ENCODE measurements at places on chromosomes 5 and 9.

DNA sequence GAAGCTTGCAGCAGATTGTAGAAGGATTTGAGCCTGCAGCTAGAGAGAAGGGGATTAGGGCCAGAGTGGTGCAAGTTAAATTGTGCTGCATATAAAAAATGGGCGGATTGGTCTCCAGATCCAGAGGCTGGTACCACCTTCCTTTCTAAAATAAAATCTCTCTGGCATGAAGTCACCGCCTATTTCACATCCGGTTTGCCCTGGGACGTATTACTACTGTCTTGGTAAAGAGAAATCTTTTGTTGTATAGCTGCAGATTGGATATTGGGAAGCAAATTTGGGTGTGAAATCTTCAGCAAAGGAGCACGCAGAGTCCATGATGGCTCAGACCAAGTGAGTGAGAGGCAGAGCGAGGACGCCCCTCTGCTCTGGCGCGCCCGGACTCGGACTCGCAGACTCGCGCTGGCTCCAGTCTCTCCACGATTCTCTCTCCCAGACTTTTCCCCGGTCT is at the start of gene GABRA1:
GABRA1 (plus strand) TSS at position 180 of the 451 bp plus-strand sequence. CDS start 2,691 bp downstream, outside the sequence.
- DNase-seq: no peak

DNA sequence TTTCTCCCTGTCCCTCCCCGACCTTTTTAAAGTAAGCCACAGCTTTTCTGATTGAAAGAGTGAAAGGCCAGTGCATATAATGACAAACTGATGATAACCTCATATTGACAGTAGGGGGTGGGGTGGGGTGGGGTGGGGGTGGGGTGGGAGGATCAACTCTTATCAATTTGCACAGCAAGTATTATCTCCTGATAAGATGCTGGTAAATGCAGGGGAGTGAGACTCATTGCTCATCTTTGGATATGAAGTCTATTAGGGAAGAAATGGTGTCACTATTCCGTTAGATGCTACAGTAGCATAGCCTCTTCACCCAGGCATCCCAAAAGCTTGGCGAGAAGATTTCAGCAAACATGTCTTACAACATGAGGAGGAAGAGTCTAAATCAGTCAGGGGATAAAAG is 38.9 kb upstream of the HMGCS1 start:
- no peak for DNase-seq

GRCh38 chr9:26462213-26462612 is 430.4 kb downstream of the CAAP1 start:
- peak; percentile 2 for DNase-seq

DNA sequence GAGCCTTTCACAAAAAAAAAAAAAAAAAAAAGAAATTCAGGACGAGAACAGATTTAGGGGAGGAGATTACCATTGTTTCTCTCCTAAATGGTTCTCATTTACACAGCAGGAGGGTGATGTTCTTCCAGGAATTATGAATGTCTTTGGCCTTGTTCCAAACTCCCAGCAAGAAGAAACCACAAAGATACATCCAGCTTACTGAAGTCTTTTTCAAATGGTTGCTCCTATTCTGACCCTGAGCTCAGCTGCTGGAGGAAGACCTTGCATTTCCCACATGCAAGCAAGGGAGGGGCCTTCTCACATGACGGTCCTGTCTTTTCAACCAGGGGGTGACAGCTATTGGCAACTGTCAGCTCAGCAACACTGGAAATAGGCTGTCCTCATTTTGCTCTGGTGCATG is 203.0 kb upstream of the VLDLR start:
- DNase-seq: peak; percentile 6

- no peak for DNase-seq
Observed at GRCh38 chr9:115882911-115883310, 270.7 kb upstream of the PAPPA start.

DNA sequence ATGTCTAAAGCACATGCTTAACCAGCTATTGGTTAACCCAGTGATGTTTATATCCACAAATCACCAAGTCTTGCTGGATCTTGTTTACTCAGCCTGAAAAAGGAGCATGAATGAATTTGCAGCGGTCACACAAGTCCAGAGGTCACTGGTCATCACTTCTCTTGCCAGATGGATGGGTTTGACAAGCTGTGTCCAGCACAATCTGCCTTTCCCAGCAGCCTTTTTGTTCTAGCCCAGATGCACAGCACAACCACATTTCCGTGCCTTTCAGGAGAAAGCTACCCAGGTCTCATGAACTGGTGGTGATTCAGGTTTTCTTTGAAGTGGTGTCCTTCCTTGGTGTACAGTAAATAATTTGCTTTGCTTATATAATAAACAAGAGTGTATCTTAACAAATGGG is 32.1 kb downstream of the TMEM252 start:
- DNase-seq: no peak

GRCh38 chr5:9452181-9452580 is 93.7 kb downstream of the SEMA5A start:
- no peak for DNase-seq

DNA sequence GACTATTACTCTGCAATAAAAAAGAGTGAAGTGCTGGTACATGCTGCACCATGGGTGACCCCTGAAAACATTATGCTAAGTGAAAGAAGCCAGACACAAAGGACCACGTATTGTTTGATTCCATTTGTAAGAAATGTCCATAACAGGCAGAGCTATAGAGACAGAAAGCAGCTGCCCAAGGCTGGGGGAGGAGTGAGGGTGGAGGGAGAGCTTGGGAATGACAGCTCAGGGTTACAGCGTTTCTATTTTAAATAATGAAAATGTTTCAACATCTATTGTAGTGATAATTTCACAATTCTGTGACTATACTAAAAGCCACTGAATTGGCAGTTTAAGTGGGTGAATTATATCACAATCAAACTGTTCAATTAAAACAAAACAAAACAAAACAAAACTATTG is 81.7 kb downstream of the MYO10 start:
- no peak for DNase-seq

GRCh38 chr5:149798466-149798865 is 68.4 kb downstream of the PPARGC1B start:
- no peak for DNase-seq

GRCh38 chr5:129460936-129461710 is 1.0 kb downstream of the ADAMTS19 start:
- no peak for DNase-seq

GRCh38 chr5:17992291-17992690 is 358.0 kb downstream of the TAF11L14 start:
- DNase-seq: no peak

DNA sequence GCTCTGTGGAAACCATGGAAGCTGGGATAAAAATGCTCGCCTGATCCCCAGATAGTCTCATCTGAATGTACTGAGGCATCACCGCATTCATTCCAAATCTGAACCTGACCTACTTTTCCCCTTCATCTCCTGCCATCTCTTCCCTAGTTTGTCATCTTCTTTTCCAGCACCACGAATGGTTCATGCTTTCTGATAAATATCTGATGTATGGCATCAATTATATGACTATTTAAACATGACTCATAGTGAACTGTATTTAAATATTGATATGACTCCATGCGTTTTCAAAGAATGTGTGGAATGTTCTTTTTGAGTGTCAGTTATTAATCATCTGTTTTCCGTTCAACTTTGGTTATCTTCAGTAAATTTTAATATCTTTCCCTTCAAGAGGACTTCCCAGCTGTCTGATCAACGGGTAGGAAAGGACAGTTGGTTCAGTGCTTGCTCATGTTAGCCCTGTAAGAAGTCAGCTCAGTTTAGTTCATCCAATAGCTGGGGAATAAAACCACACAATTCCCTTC is 21.1 kb downstream of the BASP1 start:
- no peak for DNase-seq

DNA sequence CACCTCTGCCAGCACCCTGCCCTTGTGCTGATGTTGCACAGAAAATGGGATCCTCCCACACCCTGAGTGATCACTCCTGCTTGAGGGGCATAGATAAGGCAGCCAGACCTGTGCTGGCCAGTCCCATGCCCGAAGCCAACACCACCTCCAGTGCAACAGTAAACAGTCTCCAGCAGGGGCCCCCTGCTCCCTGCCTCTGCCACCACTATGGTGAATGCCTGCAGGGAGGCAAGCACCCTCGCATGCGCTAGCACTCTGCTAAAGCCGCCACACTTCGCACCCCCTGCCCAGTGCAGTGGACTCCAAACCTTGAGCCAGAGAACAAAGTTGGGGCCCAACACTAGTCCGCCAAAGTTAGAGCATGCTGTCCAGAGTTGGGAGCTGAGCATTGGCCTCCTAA is 118.7 kb downstream of the PJA2 start:
- DNase-seq: no peak

DNA sequence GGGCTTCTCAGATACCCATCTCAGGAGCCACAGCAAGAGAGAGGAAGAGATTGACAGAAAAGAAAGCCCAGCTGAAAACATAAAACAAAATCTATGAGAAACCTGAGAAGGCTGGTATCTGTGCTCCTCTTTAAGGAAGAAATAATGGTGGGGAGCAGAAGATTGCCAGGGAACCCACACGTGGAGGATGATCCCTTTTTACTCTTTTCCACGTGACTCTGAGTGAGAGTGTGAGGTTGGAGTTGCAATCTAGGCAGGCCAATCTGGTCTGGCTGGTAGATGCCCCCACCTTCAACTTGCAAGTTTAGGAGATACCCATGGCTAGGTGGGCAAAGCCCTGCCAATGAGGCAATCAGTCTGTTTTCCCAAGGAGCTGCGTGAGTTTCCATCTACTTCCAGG is 202.3 kb downstream of the TENT4A start:
- no peak for DNase-seq

GRCh38 chr9:112044186-112044585 is 130.9 kb downstream of the SUSD1 start:
- DNase-seq: no peak

GRCh38 chr5:8317335-8317734 is 448.4 kb downstream of the MTRR start:
- DNase-seq: no peak

DNA sequence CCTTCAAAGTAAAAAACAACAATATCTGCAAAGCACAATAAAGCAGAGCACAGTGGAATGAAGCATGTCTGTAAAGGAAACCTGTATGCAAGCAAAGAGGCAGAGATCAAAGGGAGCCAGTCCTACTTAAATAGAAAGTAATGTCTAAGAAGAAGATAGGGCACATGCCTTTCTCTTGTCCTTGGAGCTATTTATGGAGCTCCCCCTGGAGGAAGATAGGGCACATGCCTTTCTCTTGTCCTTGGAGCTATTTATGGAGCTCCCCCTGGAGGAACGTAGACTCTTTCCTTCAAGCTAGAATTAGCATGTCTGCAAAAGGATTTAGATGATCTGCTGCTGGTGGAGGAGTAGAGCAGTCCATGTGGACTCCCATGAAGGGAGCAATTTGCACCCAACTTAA is 168.1 kb upstream of the RASEF start:
- no peak for DNase-seq

DNA sequence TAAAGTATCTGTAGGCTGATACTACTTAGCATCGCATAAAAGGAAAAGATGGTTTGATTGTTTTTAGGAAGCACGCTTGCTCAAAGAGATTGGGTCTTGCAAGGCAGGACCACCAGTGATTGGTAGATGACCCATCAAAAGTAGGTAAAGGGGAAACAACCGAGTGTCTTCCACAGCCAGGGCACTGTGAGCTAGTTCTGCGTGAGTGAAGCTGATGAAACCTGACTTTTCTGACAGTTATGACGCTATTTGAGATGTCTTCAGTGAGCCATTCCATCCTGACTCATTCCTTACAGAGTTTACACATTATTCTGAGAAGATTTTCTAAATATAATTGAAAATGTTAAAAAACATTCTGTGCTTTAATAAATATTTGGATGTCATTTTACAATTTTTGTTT is 49.7 kb downstream of the BASP1 start:
- no peak for DNase-seq

DNA sequence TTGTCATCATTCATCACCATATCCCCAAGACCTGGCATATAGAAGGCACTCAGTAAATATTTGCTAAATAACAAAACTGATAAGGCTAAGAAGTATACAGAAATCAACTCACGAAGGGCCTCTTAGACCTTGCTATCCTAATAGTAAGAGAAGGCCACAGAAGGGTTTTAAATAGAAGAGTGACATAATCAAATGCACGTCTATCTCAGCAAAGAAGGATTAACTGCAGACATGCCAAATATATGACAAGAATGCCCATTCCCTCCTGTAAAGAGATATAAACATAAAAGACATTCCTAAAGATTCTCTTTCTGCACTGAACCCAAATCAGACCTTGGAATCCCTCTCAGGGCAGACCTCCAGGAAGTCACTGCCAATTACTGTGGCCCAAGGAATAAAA is 34.1 kb downstream of the ECPAS start:
- DNase-seq: no peak

- DNase-seq: no peak
Observed at GRCh38 chr5:151742870-151743294, 15.5 kb downstream of the ATOX1 start.

DNA sequence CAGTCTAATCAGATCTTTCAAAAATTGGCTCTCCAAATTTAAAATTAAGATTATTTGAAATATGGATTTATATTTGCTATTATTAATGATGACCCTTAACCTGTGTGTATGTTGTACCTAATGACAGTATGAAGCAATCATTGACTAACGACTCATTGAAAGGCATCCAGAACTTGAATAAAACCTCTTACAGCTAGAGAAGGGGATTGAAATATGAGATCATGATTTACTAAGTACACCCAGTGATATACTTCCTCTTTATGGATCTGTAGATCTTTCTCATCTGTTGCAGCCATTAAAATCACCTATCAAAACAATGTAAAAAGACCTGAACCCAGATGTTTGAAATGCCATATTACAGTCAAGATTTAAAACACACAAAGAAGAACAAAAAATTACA is 126.5 kb downstream of the RPS23 start:
- DNase-seq: no peak

GRCh38 chr5:9467199-9468059 is 78.4 kb downstream of the SEMA5A start:
- DNase-seq: no peak

DNA sequence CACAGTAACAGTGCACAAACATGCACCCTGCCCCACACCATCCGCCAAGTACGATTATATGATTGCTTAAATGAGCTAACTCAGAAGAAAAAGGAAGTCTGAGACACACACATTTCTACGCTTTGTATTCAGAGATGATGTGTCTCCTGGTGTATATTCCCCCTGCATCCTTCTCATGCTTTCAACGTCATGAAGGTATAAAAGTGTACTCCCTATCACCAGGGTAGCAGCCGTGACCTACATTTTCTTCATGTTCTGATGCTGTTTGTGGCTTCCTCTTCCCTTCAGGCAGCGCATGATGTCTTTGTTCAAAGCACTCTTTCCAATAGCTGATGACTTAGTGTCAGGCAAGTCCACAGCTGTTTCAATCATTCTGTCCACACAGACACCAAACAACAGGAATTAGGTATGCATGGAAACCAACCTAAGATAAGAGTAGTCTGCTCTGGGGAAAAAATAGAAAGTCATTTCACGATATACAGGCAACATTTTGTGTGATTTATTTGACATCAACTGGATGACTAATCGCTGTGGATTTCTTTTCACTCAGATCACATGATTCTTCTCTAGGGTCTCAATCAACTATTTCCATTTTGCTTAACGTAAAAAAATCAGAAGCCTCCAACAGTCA is 269.4 kb upstream of the PTGER4 start:
- DNase-seq: no peak

- DNase-seq: no peak
Observed at GRCh38 chr5:172002310-172002709, 4.1 kb downstream of the FBXW11 start.

- DNase-seq: no peak
Observed at GRCh38 chr5:177093082-177093712, 6.5 kb downstream of the FGFR4 start.

GRCh38 chr9:132327537-132327936 is 27.2 kb downstream of the SETX start:
- no peak for DNase-seq

Measured in LNCaP clone FGC (cell line).